ENCODE measurements at places on chromosomes 16 and 17.

GRCh38 chr17:559551-560431 is 154.8 kb downstream of the VPS53 start:
- no peak for DNase-seq

DNA sequence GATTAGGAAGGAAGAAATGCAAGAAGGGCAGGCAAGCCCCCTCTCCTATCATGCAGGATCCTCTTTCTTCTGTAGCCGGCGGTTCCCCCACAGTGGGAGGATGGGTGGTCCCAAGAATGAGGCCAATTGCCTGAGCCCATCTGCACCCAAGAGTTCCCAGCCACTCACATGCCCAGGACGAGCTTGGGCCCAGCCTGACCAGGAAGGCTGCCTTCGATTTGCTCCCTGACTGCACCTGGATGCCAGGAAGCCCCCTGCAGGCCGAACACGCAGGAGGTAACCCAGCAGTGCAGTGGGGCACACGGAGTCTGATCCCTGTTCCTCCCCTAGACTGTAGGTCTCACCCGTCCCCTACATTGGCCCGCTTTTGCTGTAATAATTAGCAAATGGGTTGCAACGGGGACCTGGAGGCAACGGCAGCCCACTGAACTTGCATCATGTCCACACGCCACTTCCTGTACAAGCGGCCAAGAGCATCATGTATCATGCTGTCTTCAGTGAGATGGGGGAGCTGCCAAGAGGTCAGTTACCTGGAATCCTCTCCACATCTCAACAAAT is 67.5 kb downstream of the AMFR start:
- peak; percentile 56 for DNase-seq

GRCh38 chr17:44722254-44722653 is 13.8 kb downstream of the DBF4B start:
- no peak for DNase-seq

DNA sequence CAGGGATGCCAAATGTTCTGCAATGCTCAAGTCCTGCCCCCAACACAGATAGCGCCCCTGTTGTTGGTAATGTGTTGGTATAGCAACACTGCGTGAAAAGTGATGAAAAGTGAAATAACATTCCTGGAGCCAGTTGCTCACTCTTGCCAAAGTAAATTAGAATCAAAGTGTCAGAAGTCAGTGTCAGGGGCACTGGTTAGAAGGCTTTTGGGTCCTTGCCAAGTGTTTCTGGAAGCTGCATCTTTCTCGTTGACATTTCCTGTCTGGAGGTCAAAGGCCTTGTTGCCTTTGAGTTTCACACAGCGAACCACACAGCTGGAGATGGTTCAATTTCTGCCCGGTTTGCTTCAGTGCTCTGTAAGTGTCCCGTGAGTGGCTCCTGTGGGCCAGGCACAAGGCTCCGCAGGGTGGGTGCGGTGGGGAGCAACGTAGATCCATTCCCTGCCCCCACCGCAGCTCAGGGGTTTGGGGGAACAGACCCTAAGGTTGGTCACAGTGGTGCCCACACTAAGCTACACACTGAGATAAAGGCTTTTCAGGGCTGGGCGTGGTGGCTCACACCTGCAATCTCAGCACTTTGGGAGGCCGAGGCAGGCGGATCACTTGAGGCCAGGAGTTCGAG is 3.6 kb upstream of the SLC16A5 start:
- DNase-seq, result no peak

- DNase-seq, result no peak
Observed at GRCh38 chr16:81429045-81429521, 15.5 kb upstream of the CMIP start.

- peak; percentile 70 for DNase-seq
Observed at GRCh38 chr17:8123695-8124349, at the start of gene HES7. TSS of gene HES7 (minus strand) at chr17:8124106. CDS start at chr17:8124084, 22 bp downstream.

DNA sequence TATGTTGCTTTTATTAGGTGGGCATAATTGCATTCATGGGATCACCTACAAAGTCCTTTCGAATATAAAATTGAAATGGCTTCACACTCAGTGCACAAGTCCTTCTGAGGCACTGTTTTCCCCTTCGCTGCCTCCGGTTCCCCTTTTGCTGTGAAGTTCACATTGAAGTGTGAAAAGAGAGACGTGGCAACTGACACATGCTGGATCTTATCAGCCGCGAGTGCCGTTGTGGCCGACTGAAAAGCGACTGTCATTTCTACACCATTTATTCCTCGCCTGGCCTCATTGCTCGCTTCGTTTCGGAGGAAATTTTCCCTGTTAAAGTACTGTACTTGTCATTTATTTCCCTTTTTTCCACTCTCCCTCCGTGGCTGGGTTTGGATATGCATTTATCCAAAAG is 423.5 kb downstream of the MAF start:
- DNase-seq, result no peak

- no peak for DNase-seq
Observed at GRCh38 chr16:26019381-26020242, 327.9 kb downstream of the HS3ST4 start.

- no peak for DNase-seq
Observed at GRCh38 chr16:74657870-74658642, 8.6 kb downstream of the RFWD3 start.

DNA sequence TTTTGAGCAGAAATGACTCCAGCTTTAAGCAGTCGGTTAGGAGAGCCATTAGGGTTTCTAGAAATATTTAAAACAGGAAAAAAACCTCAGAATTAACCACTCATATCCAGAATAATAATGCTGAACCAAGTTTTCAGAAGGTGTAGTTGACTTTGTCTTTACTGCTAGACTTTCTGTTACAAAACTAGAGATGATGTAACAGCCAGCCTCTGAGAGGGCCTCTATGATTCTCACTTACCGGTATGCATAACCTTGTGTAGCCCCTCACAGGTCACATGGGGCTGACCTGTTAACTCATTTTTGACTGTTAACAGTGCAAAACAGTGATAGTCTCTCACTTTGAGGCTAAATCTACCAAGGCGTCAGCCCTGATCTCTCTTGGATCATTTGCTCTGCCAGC is 74.3 kb downstream of the TEX14 start:
- DNase-seq, result no peak

GRCh38 chr16:47213761-47214440 is 70.2 kb upstream of the NETO2 start:
- DNase-seq, result no peak

- DNase-seq, result no peak
Observed at GRCh38 chr17:32588982-32589381, 102.2 kb downstream of the CDK5R1 start.

- no peak for DNase-seq
Observed at GRCh38 chr16:10297341-10298006, 88.4 kb upstream of the ATF7IP2 start.

- no peak for DNase-seq
Observed at GRCh38 chr17:59375857-59376256, 44.4 kb downstream of the YPEL2 start.

DNA sequence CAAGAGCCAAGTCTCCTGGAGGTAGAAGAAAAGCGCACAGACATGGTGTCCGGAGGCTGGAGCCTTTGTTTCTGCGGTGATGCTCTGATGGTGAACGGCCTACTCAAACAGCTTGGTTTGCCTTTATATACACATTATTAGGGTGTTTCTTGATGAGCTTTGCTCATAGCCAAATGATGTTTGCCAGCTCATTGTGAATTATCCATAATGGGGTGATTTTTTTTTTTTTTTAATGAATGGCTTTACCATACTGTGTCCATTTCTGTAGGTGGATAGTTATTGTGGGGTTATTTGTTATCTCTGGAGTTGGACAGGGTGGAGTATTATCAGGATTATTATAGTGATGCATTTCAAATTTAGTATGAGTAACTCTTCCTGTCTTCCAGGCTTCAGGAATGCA is at the start of gene KRT27:
KRT27 (minus strand) TSS at position 101 of the 400 bp plus-strand sequence; CDS start at position 44, 57 bp downstream.
- DNase-seq, result no peak

DNA sequence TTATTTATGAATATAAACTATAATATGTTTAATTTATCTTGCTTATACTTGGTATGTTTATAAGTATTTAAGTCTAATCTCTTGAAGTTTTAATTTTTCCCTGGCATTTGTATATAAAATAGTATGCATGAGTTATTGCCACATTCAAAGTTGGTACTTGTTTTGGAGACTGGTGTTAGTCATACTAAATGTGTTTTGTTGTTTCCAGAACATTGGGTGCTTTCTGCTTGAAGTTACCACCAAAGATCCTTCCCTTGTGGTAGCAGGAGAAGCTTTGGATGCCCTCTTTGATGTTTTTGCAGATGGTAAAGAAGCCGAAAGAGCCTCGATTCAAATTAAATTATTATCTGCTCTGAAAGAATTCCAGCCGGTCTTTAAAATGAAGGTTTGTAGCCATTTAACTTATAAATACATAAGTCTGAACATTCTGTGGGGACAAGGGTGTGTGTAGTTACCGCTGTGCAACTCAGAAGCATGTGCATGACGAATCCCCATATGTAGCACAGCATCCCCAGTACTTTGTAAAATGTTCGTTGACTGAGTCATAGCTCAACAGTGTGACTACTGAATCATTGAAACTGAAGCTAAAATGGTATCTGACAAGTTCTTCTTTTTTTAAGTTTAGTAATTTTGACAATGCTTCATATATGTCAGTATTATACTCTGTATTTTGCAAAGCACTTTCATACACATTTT is 36.4 kb downstream of the HEATR3 start:
- no peak for DNase-seq

- no peak for DNase-seq
Observed at GRCh38 chr17:9339958-9340357, 235.7 kb downstream of the STX8 start.

DNA sequence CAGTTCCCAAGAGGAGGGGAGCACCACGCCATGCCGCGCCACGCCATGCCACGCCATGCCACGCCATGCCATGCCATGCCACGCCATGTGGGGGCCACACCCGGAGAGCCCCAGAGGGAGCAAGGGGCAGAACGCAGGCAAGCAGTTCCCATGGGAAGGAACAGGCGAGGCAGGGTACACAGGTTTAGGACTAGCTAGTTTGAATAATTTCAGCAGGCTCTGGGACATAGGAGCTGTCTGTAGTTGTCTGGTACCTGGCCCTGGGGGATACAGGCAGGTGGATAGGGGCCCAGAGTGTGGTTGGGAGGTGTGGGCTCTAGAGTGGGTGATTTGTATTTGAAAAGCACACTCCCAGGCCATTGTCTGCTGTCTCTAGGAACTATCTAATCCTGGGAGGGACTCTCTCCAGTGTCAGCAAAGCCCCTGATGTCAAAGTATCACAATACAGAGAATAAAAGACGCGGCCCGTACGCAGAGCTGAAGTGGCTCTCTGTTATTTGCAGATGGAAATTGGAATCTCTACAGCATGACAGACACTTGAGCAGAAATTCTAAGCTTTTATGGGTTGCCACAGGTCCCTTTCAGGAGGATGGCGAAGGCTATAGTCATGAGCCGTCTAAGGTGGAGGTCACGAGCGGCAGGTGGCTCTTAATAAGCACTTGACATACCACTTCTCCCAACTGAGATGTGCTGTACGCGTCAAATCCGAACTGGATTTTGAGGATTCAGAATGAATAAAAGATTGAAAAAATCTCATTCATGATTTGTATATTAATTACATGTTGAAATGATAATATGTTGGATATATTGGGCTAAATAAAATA is 220.8 kb upstream of the TNRC6C start:
- peak; percentile 49 for DNase-seq

DNA sequence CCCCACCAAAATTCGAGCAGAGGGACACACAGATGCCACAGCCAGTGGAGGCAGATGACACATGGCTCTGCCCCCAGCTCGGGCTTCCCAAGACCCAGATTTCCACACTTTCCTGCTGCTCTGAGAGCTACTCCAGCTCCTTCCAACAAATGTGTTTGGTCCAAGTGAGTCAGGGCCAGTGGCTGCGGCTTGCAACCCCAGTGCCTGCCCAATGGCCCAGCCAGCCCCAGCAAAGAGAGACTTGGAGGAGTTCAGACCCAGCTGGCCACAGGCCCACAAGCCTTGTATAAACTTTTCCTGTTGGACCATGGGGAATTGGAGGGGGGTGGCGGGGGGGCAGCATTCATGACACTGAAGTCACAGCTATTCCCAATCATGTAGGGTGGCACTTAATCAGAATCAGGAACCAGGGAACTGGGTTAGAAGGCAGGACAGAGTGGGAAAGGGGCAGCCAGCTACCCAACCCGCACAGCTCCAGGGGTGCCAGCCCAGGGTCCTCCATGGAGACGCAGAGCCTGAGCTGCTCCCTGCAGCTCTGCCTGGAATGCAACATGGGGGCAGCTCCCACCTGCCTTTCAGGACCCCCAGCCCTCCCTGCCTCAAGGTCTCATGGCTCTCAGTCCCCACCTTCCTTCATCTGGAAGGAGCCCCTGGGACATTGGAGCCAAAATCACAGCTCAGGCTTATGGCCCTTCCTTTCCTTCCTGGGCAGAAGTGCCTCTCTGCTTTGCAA is 17.5 kb upstream of the C16orf78 start:
- no peak for DNase-seq

- no peak for DNase-seq
Observed at GRCh38 chr16:56967733-56968132, 6.0 kb downstream of the CETP start.

DNA sequence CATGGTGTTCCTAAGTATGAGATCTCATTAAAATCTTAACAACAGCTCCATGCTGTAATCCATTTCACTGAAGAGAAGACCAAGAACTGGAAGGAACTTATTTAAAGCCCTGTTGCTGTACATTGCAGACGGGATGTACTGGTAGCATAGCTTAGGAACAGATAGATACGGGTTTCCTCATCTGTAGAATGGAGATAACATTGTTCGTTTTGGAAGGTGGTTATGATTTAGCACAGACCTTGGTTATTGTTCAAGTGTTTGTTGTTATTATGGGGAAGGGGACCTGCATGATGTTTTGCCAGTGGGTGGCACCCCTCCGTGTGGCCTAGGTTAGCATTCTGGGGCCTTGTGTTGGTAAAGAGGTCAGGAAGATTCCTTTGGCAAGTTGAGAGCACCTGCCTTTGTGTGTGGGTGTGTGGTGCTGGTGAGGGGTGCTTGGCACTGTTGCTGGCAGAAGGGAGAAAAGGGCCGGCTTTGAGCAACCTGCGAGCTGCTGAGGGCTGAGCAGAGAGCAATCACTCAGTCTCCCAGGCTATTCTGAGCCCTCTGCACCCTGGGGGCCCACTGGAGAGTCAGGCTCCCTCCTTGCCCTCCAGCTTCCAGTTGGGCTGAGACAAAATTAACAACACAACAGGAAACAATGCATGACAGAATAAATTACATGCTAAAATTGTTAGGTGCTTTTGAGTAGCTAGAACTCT is 2.3 kb downstream of the TAOK2 start:
- DNase-seq, result no peak

- DNase-seq, result no peak
Observed at GRCh38 chr17:1533661-1534325, 17.4 kb upstream of the INPP5K start.

DNA sequence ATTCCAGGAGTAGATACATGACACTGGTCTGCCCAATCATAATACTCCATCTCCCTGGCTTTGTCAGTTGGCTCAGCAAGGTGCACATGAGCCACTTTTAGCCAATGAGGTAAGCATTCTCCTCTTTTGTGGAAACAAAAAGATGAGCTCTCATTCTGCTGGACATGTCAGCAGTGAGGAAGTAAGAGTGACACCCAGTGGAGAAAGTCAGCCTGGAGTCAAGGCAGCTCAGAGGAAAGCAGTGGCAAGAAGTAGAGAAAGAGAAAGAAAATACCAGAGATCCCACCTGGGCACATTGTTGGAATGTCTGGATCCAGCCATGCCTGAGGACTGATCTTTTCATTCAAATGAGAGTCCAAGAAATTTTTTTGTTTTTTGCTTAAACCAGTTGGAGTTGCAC is 496.9 kb upstream of the C16orf82 start:
- DNase-seq, result no peak

- no peak for DNase-seq
Observed at GRCh38 chr17:58265902-58266875, 14.5 kb downstream of the MPO start.

Data from activated CD8-positive, alpha-beta memory T cell treated with anti-CD3 and anti-CD28 coated beads for 24 hours (primary cell).